Activated effector memory CD4-positive, alpha-beta T cell treated with Interleukin-2 at 50 U/mL for 16 hours (primary cell): ENCODE measurements at places on chromosomes 4 and X.

DNA sequence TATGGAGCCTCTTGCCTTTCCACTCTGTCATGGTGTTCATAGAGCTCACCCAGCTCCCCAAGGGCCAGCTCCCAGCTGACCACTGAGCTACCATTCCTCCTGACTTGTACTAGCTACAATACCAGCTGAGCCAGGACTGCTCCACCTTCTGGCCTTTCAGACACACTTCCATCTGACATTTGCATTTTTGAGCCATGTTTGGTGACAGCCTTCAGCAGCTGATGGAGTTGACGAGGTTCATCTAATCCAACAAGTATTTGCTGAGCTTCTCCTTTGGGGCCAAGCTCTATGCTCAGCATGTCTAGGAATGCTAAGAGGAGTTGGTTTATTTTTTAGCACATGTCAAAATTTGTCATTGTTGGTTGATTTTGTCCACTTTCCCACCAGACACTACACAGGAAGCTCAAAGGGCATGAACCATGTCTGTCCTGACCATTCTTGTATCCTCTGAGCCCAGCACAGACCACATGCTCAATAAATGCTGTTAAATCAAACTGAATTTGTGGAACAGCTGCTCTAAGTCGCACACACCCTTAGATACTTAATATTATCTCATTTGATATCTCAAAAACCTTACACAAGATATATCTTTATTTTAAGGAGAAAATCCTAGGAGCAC lies 142.6 kb upstream of the PPARGC1A start:
- DNase-seq = no peak

- no peak for DNase-seq
These were observed 211.2 kb downstream of the NSUN7 start for GRCh38 chr4:40960941-40961340.

- DNase-seq = no peak
These were observed 92.1 kb upstream of the COX18 start for GRCh38 chr4:73161527-73162185.

DNA sequence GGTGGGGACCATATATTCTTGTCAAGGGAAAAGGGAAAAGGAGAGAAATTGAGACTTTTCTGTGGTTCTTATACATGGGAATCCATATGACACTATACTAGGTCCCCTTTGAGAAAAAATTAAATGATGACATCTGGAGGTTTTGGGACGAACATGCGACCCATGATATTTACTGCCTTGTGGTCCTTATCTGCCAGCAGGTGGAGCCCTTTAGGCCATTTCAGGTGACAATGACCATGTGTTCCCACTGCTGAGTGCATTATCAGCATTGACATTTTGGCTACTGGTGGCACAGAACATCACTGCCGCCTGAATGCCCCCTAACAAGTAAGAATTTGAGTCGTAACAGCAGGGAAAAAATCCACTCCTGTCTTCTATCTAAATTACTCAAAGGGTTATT lies 843.4 kb downstream of the FSTL5 start:
- DNase-seq = no peak

GRCh38 chr4:56863441-56864139 lies 42.1 kb upstream of the SPINK2 start:
- no peak for DNase-seq

GRCh38 chrX:134868771-134869495 lies 121.9 kb upstream of the SMIM10 start:
- DNase-seq = no peak
